ENCODE measurements at places on chromosomes 1 and 21.

GRCh38 chr1:39167632-39168209 is 36.8 kb upstream of the MACF1 start:
- DNase-seq, result peak; percentile 58

DNA sequence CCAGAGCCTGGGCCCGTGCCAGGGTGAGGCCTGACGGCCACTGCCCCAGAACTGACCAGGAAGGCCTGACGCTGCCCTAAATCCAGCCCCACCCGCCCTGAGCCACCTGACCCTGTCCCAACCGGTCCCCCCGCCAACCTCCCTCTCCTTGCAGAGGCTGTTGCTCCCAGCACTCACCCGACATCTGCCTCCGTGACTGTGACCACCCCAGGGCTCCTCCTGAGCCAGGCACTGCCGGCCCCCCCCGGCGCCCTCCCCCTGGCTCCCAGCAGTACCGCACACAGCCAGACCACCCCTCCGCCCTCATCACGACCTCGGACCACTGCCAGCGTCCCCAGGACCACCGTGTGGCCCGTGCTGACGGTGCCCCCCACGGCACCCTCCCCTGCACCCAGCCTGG is 26.3 kb downstream of the AGRN start:
- no peak for DNase-seq

- DNase-seq, result no peak
These were observed 3.8 kb upstream of the SELENON start for GRCh38 chr1:25795946-25796810.

- no peak for DNase-seq
These were observed 35.6 kb upstream of the LAMC2 start for GRCh38 chr1:183150445-183150844.

DNA sequence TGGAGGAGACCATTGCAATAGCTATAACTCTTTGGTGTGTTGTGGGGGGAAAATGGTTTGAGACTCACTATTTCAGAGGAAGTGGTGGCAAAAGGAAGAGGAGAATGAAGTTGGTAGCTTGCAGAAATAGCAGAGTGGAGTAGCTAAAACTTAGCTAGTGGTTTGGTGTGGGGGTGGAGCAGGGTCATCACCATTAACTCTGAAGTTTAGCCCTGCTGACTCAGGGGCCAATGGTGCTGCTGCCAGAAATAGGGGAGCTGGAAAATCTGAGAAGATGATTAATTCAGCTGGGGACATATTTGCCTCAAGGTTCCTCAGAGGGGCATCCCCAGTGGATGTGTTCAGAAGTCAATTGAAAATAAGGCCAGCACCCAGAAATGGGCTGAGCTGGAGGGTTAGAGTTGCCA is 65.4 kb downstream of the RUNX1 start:
- peak; percentile 64 for DNase-seq

All from fibroblast of the aortic adventitia (primary cell).